ENCODE measurements at places on chromosomes 12 and 14.
A peak's percentile ranks its signal among the peaks of the same experiment; 100 is the strongest.

GRCh38 chr12:48818831-48819590, 715 bp downstream of the CACNB3 start:
- DNase-seq, result peak; percentile 53

DNA sequence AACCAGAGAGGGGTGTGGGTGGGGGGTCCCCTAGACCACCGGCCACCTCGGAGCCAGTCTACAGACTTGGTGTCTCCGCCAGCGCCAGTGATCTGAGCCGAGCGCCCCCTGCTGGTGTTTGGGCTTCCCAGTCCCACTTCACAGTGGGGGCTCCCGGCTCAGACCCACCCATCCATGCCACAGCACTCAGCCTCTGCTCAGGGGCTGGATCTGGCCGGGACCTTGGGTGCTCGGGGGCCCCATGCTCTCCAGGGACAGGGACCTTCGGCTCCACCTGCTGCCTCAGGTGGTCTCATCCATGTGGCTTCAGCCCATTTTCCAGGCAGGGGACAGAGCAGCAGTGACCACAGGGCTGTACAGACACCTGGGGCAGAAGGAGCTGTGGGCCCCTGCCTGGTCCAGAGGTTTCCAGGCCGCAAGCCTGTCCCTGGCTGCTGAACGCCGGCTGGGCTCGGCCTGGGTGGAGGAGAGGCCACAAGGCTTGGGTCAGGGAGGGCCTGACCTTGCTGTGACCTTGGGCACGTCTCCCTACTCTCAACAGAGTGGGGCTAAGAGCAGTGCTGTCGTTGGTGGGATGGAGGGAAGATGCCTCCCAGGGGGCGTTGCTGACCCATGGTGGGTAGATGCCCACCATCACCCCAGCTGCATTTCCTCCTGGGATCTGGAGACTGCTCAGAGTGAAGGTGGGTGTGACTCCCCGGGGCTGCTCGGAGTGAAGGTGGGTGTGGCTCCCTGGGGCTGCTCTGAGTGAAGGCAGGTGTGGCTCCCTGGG, 86.3 kb downstream of the KIF26A start:
- no peak for DNase-seq

GRCh38 chr12:79961411-79961810, 26.5 kb upstream of the PPP1R12A start:
- no peak for DNase-seq

DNA sequence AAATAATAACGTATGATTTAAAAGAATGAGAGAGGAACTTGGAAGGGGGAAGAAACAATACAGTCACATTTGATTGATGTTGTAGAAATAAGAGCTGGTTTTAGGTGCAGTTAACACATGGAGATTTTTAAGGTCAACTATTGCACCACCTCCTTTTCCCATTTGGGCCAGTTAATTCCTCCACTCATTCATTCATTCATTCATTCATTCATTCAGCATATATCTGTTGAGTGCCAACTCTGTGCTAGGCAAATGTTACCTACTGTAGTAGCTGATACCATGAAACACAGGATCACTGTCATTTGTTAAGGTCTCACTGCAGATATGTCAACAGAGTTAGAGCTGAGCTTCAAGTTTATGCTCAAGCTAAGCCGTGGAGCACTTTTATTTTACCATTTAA, 115.7 kb upstream of the ARID2 start:
- DNase-seq, result no peak

- peak; percentile 74 for DNase-seq
Measured at GRCh38 chr12:6336079-6336888, 5.6 kb downstream of the TNFRSF1A start.

DNA sequence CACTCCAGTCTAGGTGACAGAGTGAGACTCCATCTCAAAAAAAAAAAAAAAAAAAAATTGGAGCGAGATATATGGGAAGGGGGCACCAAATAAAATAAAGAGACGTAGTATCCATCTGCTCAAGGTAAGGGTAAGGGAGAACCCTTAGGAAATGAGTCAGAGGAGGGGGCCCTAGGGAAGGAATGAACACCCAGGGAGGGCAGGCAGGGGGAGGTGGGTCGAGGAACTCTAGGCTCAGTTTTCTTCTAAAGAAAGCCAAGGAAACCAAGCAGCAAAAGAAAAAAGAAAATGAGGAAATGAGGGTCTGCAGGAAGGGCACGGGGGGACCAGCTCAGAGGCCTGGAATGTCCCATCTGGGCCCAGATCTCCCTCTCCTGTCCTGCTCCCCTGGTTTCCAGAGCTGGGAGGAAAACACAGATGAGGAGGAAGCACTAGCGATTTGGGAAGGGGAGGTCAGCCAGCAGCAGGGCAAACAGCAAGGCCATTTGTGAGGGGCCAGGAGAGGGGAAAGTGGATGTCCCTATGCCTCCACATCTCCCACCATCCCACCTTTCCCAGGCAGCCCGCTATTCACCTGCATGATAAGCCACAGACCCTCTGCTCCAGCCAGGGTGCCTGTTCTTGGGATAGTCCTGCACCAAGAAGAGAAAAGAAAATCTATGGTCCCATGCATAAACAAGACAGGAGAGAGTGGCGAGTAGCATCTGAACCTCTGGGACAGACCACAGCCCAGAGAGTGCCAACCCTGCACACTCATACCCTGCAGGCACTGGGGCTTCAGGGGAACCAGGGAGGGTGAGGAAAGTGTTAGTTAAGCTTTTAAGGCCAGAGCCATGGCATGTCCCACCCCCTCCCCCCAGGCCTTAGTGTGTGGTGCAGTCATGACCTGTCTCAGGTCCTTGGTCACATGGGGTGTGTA, 11.9 kb downstream of the SPRYD3 start:
- no peak for DNase-seq

- peak; percentile 34 for DNase-seq
Measured at GRCh38 chr12:131102991-131103668, 149.4 kb downstream of the ADGRD1 start.

- DNase-seq, result peak; percentile 23
Measured at GRCh38 chr12:2779281-2779680, 15.5 kb upstream of the FKBP4 start.

DNA sequence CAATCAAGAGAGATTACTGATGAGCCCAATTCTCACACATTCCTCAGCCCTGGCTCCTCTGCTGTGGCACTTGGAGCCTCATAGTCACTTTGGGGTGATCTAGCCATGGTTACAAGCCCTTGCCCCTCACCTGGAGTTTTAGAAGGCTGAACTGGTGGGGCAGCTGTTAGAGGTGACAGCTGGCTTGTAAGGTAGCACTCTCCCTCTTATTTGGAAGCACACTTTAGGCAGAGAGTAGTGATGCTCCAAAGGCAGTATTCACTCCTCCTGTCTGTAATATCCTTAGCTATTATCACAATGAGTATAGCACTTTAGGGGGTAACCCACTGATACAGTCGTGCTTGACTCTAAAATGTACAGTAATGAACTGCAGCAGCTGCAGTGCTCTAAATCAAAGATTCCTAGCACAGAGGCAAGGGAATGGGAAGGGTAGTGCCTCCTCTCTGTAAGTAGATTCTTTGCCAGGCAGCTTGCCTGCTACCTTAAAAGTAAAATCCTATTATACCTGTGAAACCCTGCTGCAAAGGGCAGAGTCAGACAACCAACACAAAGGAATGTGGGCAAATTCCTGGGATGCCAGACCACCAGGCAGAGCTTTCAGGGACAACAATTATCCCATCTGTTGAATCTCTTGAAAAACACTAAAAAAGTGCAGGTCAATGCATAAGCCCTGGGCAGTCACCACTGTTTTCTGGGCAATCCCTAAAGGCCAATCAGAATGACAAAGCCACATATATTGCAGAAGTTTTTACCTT, 336.3 kb downstream of the NOVA1 start:
- no peak for DNase-seq

DNA sequence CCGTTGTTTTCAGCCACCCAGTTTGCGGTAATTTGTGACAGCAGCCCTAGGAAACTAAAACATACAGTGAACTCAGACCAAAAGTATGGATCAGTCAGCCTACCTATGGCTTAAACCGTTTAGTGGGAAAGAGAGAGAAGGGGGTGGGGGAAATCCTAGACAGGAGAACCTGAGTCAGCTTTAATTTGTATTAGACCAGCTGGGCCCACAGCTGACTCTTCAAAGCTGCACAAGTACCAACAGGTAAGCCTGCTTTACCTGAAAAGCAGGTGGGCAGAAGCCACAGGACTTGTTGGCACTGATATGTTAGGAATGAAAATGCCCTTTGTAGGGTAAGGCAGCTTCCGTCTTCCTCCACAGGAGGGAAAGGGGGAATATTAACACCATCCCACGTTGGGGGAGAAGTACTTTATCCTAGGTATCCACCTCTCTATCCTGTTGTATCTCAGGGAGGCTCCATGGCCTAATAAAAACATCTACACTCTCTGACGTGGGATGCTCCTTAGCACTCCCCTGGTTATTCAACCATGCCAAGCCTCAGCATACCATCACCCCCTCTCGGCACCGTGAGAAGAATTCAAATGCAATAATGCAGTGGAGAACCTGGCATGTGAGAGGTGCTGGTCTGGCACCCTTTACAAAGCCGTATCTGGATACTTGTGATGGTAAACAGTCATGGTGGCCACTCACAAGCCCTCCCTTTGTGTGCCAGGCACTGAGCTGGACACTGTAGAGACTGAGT, 70.3 kb downstream of the STON2 start:
- no peak for DNase-seq

DNA sequence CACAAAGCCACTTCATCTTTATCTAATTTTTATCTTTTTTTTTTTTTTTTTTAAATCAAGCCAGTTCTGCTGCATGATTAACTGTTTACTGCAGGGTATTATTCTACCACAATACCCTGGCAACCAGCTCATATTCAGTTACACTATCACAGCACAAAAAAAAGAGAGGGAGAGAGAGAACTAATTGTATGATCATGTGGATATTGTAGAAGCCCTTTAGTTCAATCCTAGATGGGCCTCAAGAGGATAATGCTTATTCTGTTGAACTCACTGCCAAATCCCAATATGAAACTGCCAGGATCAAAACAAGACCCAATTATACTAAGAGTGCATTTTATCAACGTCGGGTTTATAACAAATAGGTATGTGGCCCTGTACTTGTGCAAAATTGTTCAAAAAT, 51.5 kb downstream of the MED13L start:
- DNase-seq, result no peak

- no peak for DNase-seq
Measured at GRCh38 chr12:58455136-58455535, 465.2 kb downstream of the LRIG3 start.

DNA sequence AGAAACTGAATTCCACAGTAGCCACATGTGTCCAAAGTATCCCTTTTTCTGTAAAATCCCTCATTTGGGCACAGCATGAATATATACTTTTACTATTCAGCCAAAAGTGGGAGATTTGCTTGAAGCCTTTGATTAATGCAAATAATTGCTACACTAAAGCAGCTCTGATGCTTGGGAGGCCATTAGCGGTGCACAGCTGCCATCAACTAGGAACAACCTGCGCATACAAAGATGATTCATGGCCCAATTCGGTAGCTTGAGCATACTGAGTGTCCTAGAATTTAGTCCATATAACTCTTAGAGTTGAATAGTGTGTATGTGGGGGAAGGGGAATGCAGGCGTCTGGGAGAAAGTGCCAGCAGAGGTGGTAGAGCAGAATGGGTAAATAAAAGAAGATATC, 277.0 kb upstream of the RMST start:
- DNase-seq, result no peak

GRCh38 chr14:87080146-87080545, 912.8 kb downstream of the GALC start:
- DNase-seq, result no peak

DNA sequence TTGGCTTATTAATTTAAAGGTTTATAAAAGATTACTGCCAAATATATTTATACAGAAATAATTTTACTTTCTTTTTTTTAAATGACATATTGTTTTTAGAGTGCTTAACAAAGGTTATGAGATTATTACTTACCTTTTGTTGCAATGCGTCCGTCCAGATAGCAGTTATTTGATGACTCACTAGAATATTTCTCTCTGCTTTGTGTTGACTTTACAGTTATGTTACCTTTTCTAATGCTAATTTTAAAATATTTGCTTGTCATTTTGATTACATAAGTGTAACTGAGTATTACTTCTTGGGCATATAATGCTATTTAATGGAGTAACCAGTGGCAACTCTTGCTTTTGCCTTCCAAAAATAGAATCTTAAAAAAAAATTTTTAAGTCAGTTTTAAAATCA, 6.3 kb upstream of the PZP start:
- DNase-seq, result no peak

GRCh38 chr14:103055695-103056094, 1.7 kb downstream of the CDC42BPB start:
- DNase-seq, result no peak

GRCh38 chr12:95857156-95857555, 1.6 kb upstream of the SNRPF start:
- DNase-seq, result no peak

- no peak for DNase-seq
Measured at GRCh38 chr14:90490720-90491050, 93.9 kb downstream of the CALM1 start.

DNA sequence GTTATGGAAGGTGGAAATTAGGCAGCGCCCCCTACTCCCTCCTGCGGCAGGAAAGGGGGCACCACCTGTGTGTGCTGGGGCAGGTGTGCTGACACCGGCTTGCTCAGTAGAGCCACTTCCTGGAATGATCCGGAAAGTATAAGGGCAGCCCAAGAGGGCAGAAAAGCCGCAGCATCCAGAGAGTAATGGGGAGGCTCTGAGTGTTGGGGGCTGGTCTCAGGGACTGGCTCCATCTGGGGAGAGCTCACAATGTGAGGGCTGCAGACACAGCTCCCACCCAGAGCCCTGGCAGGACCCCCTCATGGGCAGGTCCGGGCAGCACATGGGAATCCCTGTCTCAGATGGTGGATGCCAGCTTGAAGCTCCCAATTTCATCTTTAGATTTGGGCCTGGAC, 187.6 kb upstream of the C14orf180 start:
- no peak for DNase-seq

GRCh38 chr12:89251342-89252271, 100.7 kb downstream of the DUSP6 start:
- DNase-seq, result no peak

DNA sequence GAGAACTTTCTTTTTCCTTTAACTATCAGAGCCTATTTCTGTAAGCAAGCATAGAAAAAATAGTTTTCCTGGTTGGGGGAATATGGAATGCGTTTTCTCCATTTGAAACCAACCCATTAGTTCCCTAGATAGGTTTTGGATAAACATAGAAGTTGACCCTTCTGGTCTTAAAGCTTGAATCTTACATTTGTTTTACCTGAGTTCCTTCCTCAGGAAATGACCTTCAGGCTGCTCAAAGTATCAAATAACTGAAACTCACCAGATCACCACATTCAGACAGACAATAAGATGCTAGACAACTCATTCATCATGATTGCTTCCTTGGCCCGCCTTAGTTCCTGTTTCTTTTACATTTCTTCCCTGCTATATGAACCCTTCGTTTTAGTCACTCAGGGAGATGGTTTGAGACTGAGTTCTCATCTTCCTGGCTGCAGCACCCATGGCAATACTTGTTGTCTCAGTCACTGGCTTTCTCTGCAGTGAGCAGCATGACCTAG, 52.2 kb downstream of the LRP6 start:
- DNase-seq, result no peak

GRCh38 chr12:127987199-127987901, 279.6 kb upstream of the TMEM132C start:
- no peak for DNase-seq

DNA sequence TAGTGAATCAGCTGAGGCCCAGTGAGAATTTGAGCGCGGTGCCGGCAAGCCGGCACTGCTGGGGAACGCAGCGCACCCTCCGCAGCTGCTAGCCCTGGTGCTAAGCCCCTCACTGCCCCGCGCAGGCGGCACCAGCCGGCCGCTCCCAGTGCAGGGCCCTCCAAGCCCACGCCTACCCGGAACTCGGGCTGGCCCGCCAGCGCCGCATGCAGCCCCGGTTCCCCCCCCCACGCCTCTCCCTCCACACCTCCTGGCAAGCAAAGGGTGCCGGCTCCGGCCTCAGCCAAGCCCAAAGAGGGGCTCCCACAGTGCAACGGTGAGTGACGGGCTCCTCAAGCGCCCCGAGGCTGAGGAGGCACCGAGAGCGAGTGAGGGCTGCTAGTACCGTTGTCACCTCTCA, 54.5 kb upstream of the VASH1 start:
- DNase-seq, result no peak

Measured in NCI-H524 (cell line).